ENCODE measurements at places on chromosomes 16 and 17.

- DNase-seq: peak; percentile 92
These were observed at the start of gene WDR81 for GRCh38 chr17:1724351-1724868. TSS of gene WDR81 (plus strand) at chr17:1724704. CDS start at chr17:1724960, 256 bp downstream.

DNA sequence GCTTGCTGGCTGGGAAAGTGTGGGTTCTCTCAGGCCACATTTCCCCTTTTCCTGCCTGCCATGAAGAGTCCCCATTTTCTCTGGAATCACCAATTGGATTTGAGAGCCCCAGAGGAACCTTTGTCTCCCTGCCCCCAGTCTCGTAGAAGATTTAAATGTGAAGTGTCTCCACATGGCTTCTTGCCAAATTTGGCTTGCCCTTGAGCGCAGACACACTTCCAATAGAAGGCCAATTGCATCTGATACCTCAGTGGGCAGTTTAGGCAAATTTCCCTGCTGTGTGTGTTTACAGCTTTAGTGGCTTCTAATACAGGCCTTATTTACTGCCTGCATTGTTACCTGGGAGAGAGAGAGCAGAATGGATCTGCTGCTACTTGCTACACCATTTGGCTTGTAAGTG is 29.7 kb downstream of the CDK5R1 start:
- no peak for DNase-seq

DNA sequence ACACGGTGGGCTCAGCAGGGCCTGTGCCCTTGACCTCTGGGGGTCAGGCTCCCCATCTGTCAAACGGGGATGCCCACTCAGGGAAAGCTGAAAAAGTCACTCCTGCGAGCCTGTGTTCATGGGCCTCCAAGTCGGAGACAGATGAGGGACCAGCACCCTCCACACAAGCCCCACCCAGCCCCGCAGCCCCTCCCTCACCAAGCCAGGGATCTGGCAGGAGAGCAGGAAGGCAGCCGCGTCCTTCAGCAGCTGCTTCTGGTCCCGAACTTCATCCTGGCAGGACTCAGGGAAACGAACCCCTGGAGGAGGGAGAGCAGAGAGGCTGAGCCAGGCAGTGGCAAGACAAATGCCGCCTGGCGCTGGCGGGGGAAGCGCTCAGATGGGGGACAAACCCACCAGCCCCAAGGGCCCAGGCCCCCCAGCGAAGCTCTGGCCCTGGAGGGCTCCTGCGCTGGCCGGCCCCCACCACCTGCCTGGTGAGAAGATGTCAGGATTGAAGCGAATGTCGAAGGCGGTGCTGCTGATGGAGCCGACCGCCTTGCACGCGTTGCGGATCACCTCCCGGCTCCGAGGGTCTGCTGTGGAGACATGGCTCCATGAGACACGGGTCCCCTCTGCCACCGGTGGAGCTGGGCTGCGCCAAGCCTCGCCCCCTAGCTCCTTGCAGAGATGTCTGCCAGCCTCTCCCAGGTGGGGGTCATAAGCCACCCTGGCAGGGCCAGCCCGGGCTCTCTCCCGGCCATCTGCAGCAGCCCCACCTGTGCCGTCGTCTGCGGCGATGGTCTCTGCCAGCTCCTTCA is 15.4 kb downstream of the CLUH start:
- peak; percentile 35 for DNase-seq

DNA sequence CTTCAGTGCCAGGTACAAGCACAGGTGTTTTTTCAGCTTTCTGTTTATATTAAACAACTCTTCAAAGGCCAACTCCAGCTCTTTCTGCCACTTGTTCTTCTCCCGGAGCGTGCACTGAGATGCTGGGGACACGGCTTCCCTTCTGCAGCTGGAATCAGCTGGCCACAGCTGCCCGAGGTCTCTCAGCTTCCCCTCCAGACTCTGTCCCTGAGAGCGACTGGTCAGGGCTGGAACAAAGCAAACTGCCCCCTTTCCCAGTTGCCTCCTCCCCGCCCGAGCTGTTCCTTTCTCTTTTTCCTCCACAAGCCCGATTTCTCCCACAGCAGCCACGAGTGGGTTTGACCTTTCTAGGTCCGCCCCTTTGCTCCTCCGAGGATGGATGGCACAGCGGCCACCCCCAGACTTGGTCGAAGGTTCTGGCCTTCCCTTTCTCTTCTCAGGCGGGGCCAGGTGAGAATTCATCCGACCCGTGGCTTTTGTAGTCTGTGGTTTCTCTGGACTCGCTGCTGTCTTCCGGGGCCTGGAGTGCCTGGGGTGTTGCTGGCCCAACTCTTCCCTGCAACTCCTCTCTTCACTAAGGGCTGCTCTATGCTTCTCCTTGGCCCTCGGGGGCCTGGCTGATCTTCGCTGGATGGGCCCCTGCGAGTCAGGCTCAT is 11.5 kb downstream of the CEP295NL start:
- DNase-seq: no peak

- no peak for DNase-seq
These were observed 1.5 kb downstream of the DLX3 start for GRCh38 chr17:49993423-49994060.

DNA sequence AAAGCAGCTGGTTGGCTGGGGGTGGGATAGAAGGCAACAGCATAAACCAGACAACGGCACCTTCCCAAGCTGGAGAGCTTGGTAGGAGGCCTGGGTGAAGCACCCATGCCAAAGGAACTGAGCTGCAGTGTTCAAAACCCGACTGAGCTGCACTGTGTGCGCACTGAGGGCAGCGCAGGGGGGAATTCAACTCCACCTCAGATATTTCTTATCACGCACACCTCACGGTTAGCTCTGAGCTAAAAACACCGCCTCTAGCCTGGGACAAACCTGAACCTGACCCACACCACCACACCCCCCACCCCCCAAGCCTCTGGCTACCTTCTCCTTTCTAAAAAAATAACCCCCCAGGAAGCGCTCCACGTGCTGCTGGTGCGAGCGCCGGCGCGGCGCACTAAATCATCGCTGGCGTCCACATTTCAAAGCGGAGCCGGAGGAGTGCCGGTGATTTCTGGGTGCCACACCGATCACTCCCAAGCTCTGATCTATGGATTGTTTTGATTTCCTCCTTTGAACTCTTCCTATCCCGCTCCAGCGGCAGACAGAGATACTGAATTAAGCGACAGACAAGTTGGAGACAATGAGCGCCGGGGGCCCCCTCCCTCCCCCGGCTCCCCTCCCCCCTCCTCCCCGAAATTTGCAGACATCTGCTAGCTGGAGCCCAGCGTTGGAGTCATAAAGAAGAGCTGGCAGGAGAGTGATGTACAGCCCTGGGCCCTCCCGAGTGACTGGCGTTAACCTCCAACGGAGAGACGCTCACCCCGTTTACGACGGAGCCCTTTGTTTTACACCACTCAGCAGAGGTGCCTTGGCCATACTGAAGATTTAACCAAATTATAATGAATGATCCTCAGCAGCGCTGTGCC is 85.0 kb downstream of the NOG start:
- no peak for DNase-seq

- DNase-seq: no peak
These were observed 167.9 kb downstream of the CCT6B start for GRCh38 chr17:34793231-34793908.

GRCh38 chr16:10202649-10203048 is 20.4 kb upstream of the GRIN2A start:
- DNase-seq: peak; percentile 14

DNA sequence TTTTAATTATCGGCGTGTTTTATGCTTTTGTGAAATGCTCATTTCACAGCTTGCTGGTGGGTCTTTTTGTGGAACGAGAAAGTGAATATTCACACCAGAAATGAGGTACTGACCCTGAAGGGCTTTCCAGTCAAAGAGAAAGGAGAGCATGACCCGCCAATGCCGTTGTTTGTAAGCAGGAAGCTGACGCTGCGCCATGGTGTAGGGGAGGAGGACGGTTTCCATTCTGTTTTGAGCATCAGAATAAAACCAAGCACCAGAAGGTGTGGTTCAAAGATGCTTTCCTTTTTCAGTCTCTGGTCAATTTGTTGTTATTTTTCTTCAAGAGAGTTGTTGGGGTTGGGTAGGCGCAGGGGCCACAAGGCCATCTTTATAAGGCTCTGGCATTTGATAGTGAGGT is 669.3 kb downstream of the WWOX start:
- no peak for DNase-seq

DNA sequence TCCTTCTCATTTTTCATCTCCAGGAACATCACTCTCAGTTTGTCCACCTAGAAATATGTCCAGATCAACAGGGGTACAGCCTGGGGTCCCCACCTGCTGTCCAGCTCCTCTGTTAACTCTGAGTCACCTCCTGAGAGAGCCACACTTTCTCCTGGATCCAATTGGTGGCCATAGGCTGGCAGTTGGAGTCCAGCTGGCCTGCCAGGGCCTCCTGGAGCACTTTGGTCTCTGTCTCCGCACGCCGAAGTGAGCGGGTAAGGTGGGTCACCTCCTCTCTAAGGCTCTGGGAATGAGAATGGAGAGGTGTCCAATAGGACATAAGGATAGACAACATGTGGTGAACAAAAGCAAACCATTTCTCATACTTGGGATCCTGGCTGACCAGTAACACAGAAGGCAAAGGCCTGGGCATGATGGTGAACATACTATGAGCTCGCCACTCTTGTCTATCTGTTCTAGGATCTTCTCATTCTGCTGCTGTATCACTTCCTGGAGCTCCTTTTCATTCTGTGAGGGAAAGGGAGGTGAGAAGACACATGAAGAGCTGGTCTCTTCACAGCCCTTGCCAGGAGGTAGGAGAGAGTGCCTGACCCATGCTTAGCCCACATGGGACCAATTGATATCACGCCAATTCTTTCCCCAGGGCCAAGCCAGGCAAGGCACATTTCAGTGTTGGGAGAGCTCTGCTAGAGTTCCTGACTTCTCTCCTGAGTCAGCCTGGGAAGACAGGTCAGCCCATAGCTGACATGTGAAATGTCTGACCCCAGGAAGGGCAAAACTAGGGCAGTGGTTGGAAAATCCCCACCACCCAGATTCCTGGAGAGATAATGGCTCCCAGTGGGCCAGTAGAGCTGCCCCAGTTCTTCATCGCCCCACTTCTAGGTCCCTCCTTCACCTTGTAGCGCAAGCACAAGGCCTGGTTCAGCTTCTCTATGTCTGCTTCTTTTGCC is 1.8 kb upstream of the ALDOC start:
- DNase-seq: no peak
